ENCODE measurements at places on chromosomes 12 and 14.
A peak's percentile ranks its signal among the peaks of the same experiment; 100 is the strongest.

GRCh38 chr12:8038659-8039114 lies 6.2 kb downstream of the FOXJ2 start:
- no peak for DNase-seq

- no peak for DNase-seq
Observed at GRCh38 chr14:78951602-78952001, 781.4 kb downstream of the NRXN3 start.

DNA sequence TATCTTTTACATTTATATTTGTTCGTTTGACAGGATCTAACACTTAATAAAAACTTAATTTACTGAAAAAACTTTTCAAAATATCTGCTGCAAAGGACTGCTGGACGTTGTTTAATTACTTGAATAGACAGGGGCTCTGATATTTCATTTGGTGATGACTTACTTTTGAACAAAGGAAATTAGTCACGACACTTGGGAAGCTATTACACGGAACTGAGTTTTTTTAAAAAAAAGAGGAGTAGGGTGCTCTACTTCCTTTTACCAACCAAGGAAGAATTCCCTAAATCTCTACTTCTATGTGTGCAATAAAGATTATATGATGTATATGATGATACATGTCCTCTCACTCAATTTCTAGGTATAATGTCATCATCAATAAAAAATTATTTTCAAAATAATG lies 4.7 kb downstream of the FGD6 start:
- DNase-seq: no peak

- no peak for DNase-seq
Observed at GRCh38 chr12:55610598-55610997, 26.1 kb upstream of the OR10P1 start.

- no peak for DNase-seq
Observed at GRCh38 chr12:119660076-119660475, 7.9 kb upstream of the PRKAB1 start.

DNA sequence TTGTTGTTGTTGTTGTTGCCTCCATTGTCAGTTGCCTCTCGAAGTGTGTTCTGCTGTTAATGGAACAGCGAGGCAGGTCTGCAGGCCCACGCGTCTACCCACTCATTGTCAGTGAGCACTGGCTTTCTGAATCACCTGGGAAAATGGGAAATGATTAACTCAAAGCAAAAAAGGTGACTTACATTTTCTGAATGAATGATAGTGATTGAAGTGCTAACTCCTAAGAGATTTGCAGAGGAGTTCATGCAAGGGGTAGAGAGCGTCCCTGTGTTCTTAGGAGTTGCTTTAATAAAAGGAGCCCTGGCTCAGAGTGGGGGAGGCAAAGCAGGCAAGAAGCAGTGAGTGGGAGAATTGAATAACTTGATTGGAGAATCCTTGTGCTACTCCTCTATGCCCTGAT lies 177.6 kb downstream of the CAND1 start:
- no peak for DNase-seq

- DNase-seq: no peak
Observed at GRCh38 chr12:13004986-13005385, 4.9 kb upstream of the HEBP1 start.

- no peak for DNase-seq
Observed at GRCh38 chr12:15556411-15557102, 232.6 kb downstream of the EPS8 start.

DNA sequence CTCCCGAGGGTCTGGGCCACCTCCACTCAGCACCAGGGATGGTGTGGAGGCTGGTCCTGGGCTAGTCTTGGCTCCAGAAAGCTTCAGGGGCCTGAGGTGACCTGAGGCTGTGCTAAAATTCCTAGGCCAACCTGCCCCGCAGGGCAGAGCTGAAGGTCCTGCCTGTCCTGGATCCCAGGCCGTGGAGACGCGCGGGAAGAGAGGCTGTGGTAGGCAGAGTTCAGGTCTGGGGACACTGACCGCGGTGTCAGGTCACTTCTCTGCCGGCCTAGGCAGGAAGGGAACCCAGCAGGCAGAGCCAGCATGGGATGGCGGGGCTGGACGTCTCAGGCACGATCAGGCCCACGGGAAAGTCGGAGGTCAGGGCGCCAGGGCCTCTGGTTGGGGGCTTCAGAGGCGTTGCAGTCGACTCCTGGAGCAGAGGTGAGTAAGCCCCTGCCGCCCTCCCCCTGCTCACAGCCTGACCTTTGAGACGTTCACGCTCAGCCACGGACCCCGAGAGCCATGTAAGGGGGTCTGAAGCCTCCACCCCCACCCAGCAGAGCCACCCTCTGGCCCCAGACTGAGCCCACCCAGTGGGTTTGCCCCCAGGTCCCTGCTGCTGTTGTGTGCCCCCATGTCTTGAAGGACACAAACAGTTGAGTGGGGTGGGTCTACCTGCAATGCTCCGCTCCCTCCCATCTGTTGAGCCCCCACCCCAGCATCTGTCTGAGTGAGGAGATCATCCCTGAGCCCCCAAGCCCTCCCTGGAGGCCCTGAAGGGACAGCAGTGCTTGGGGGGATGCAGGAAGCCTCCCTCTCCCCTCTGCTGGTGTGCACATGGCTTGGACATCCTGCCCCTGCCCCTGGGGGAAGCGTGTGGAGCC lies 142.7 kb downstream of the KIF26A start:
- no peak for DNase-seq

DNA sequence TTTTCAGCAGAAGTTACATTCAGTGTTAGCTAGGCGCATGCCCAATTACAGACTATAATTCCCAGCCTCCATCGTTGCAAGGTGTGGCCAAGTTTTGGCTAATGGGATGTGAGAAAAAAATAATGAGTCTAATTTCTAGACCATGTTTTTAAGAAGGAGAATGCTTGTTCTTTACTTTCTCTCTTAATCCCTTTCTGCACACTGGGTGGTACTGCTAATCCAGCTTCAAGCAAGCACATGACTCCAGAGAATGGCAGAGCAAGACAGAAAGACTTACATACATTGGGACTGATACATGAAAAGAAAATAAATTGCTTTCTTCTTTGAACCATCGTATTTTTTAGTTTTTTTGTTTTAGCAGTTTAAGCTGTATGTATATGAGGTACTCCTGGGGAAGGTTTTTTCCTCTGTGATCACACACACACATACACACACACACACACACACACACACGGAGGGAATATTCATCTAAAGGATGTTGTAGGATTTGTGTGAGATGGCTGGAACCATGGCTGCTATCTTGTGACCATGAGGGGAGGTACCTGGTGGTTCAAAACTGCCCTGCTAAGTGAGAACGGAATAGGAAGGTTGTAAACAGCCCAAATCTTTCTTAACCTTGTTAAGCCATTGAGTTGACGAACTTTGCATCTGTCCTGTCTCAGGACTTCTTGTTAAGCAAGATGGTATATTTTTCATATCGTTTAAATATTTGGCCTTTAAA lies 34.3 kb upstream of the LTA4H start:
- DNase-seq: no peak

DNA sequence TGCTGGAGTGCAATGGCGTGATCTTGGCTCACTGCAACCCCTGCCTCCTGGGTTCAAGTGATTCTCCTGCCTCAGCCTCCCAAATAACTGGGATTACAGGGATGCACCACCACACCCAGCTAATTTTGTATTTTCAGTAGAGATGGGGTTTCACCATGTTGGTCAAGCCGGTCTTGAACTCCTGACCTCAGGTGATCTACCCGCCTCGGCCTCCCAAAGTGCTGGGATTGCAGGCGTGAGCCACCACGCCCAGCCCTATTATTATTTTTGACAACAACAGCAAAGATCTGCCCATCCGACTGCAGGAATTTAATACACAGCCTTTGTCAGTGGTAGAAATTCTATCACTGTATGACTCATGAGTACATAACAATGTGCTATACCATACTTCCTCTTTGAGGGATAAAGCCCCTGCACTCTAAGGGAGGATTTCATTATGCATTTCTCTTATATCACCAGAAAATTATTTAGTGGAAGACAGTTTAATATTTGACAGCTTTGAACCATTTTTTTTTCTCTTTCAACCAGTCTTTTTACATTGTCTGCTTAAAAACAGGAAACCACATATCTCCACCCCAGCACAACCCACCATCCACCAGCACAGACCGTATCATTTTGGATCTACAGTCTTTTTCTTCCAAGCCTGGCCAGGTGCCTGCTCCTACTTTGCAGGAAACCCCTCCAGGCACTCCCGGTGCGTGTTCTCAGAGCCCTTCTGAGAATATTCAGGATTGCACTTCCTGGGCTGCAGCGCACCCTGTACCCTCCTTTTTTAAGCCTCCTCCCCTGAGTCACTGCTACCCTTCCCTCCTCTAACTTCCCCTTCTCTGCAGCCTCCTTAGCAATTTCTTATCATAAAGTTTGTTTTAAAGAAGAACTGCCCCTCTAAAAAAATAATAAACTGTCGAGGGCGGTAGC lies 594 bp downstream of the ARHGDIB start:
- DNase-seq: no peak

DNA sequence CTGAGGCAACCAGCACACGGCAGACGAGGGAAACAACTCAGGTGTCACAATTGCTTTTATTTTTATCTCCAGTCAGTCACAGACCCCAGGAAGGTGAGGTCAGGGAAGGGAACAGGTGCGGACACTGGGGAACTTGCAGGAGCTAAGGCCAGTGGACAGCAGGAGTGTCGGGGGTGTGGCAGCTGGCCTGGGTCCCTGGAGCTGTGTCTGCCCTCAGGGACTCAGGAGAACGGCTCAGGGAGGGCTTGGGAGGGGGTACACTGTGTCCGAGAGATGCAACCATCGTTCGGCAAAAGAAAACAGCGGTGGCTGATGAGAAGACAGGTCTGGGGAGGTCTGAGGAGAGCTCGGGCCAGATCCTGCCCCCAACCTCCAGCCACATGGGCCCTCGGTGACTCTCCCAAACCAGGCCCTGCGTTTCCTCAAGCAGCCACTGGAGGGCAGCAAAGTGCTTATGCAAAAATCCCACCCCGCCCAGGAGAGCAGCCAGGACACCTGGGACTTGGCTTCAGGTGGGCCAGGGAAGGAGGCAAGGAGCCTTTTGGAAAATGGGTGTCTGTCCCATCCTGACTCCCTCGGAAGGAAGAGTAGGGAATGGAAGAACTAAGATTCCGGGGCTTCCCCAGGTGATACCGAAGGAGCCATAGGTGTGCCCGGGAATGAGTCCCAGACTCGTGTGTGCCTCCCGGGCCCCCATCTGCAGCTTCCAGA lies 24.1 kb upstream of the BCDIN3D start:
- DNase-seq: peak; percentile 62

- no peak for DNase-seq
Observed at GRCh38 chr12:107900588-107900987, 126.1 kb downstream of the ASCL4 start.

DNA sequence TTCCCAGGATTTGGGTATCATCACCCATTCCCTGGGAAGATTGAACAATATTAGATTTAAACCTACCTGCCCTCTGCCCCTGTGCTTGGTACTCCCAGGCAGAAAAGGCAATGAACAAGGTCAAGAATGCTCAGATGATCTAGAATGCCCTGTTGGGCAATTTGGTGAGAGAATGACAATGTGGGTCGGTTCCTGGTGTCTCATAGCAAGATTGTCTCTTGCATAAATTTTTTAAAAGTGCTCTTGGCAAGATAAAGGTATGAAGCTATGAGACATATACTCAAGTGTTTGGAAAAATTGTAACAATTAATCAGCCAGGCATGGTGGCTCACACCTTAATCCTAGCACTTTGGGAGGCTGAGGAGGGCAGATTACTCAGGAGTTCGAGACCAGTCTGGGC lies 86.0 kb upstream of the OTX2 start:
- DNase-seq: no peak

- no peak for DNase-seq
Observed at GRCh38 chr14:71319666-71320065, 412.4 kb downstream of the PCNX1 start.

DNA sequence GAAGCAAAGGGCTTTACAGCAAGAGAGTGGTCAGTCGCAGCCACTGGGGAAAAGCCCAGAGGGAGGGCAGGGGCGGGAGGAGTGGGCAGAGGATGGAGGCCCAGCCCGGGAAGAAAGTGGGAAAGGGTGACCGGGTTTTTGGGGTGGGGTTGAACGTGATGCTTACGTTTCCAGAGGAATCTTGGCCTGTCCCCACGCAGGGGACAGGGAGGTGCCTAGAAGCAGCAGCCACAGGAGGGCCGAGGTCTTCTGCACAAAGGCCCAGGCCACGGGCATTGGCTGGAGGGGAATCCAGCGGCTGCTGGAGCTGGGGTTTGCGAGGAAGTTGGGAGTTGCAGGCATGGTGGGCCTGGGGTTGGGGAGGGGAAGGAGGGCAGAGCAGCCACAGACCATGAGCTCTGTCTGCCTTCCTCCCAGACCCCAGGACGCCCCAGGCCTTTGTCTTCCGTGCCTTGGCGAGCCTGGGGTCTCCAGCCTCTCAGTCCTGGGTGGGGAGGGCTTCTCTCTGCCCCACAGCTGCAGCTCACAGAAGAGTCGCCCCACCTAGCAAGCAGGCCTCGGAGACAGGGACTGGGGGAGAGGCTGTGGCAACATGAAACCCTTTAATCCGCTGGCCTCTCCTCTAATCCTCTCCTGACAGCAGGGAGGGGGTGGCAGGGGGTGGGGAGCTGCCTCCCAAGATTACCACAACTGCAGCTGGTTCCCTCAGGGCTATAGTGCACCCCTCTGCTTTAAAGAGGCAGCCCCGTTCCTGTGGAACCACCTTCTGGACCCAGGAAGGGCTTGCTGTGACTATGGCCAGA lies at the start of gene CACNA2D4:
TSS of gene CACNA2D4 (minus strand) at position 572 of the 803 bp plus-strand sequence. CDS start at position 393, 179 bp downstream.
- DNase-seq: no peak

DNA sequence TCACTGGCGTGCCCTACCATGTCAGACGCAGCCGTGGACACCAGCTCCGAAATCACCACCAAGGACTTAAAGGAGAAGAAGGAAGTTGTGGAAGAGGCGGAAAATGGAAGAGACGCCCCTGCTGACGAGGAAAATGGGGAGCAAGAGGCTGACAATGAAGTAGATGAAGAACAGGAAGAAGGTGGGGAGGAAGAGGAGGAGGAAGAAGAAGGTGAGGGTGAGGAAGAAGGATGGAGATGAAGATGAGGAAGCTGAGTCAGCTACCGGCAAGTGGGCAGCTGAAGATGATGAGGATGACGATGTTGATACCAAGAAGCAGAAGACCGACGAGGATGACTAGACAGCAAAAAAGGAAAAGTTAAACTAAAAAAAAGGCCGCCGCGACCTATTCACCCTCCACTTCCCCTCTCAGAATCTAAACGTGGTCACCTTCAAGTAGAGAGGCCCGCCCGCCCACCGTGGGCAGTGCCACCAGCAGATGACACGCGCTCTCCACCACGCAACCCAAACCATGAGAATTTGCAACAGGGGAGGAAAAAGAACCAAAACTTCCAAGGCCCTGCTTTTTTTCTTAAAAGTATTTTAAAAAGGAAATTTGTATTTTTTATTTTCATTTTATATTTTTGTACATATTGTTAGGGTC lies 13.2 kb downstream of the TRIP11 start:
- DNase-seq: no peak

- no peak for DNase-seq
Observed at GRCh38 chr12:109729371-109729781, 15.8 kb downstream of the FAM222A start.

GRCh38 chr14:51847489-51847796 lies 13.0 kb upstream of the GNG2 start:
- DNase-seq: no peak

GRCh38 chr12:86196465-86196864 lies 59.7 kb downstream of the MGAT4C start:
- DNase-seq: no peak

GRCh38 chr12:2583091-2583497 lies 211.7 kb upstream of the FKBP4 start:
- peak; percentile 45 for DNase-seq

- DNase-seq: no peak
Observed at GRCh38 chr14:57171363-57171762, 97.3 kb downstream of the EXOC5 start.
